Glomerular endothelial cell (primary cell): ENCODE measurements at places on chromosomes 1 and 21.

- no peak for DNase-seq
Observed at GRCh38 chr1:17828991-17829390, 73.9 kb downstream of the ACTL8 start.

DNA sequence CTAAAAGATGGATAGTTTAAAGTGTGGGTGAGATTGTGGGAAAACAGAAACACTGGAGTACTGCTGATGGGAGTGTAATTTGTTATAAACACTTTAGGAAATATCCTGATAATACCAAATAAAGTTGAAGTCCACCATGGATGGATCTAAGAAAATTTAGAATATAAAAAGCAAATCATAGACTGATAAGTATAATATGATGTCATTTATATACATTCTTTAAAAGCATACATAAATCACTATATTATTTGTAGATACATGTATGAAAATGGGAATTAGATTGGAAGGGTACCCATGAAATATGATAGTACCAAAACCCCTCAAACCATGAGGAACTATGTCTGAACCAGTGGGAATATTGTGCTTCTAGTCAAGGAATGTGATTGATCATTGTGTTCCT is 7.9 kb downstream of the ZMPSTE24 start:
- DNase-seq, result no peak

GRCh38 chr1:203282720-203283542 is 22.4 kb upstream of the BTG2 start:
- no peak for DNase-seq

DNA sequence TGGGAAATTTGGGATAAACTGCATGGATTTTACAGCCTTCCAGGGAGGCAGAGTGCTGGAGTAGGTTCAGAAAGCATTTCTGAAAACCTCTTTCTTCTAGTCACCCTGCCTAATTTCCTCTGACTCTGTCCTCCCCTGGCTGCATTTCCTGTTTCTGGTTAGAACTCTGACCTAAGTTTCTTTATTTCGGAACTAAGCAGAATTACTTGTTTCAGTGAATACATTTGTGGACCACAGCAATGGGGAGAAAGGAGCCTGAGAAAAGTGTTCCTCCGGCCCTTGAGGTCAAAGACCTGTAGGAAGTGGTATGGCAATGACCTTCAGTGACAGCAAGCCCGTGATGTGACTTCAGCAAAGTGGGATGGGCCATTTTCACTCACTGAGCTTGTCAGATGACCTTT is 173.4 kb upstream of the RUNX1 start:
- no peak for DNase-seq

DNA sequence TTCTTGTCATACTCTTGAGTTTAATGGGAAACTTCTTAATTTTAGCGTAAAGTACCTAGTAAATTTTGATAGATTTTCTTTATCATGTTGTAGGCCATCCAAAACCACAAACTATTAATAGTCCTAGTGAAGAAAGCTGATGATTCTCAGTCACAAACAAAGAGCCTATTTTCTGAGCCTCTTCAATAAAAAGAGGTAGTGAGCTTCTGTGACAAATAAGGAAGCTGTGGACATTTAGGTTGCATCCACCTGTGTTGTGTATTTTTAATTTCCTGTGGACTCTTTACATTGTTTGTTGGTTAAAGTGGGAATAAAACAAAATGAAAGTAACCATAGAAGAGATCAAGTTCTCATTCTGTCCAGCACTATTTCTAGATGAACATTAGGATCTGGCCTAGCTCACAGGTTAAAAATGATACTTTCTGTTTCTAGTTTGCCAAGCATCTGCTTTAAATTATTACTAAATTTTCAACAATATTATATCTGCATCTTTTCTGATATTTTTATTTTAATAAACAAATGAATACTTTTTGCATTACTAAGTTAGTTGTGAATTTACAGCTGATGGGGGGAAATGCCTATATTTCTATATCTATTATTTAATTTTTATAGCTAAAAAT is 702.2 kb upstream of the ADGRL4 start:
- DNase-seq, result no peak

DNA sequence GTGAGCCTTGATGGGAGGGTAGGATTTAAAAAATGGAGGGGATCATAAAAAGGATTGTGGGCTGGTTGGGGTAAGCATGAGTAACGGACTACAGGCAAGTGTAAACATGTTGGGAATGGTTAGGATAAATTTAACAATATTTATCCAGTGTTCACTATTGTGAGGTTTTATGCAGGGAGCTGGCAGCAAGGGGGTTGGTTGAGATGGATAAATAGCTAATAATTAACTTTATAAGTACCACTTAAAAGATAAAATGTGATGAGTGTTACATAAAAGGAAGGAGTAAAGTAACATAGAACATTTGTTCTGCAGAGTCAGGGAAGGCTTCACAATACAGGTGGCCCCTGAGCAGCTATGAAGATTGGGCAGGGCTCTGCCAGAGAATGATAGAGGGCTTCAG is 109.0 kb downstream of the NGF start:
- no peak for DNase-seq

- no peak for DNase-seq
Observed at GRCh38 chr1:158830074-158830677, 975 bp upstream of the MNDA start.

DNA sequence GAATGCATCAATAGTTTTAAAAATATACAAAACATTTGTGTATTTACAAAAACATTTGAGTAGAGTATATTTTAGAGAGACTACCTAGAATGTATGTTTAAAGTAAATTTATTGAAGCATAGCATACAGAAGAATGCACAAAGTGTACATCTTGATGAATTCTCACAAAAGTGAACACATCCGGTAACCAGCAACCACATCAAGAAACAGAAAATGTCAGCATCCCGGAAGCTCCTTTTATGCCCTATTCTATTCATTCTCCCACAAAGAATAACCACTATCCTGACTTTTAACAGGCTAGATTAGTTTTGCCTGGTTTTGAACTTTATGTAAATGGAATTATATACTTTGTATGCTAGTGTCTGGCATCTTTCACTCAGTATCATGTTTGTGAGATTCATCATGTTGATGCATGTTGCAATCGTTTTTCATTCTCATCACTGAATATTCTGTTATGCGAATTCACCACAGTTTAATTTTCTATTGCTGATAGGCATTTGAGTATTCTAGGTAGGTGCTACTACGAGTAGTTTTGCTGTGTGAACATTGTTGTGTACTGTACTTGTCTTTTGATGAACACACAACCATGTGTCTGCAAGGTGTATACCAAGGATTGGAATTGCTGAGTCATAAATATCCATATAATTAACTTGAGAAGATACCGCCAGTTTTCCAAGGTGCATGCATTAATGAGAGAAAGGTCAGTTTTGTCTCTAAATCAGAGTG is 75.4 kb downstream of the CACHD1 start:
- DNase-seq, result no peak

- DNase-seq, result no peak
Observed at GRCh38 chr1:240946926-240947325, 335.0 kb upstream of the GREM2 start.

DNA sequence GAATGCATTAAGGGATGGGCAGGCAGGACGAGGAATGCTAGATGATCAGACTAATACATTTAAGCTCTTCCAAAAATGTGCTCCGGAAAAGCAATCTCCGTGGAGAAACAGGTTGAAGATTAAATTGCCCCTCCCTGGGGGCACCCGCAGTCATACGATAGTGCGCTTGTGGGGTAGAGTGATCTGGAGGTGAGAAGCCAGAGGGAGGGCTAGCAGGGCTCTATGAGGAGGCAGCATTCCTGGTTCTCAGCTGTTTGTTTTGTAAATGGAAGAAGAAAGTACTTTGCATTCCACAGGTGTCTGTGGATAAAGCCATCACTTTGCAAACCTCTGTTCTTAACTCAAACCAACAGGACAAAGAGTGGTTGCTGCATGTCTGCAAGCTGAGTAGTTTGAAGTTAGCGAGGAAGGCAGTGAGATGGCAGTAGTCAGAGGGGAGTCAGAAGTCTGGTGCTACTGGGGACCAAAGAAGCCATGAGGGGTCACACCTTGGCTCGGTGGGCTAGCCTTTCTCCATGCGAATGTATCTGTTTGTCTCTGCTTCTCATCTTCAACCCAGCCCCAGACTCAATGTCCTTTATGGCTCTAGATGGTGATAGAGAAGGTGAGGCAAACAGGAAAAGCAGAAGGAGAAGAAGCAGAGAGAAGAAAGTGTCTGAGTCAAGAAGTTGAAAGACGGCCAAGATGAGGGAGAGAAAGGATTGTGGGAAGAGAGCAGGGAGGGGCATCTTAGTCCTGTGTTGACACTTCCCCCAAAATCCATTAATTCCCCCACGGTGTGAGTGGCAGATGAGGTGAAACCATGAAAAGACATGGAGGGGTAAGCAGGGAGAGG is 65.2 kb upstream of the GJA8 start:
- no peak for DNase-seq

GRCh38 chr1:75074831-75075395 is 59.3 kb upstream of the LHX8 start:
- DNase-seq, result no peak

DNA sequence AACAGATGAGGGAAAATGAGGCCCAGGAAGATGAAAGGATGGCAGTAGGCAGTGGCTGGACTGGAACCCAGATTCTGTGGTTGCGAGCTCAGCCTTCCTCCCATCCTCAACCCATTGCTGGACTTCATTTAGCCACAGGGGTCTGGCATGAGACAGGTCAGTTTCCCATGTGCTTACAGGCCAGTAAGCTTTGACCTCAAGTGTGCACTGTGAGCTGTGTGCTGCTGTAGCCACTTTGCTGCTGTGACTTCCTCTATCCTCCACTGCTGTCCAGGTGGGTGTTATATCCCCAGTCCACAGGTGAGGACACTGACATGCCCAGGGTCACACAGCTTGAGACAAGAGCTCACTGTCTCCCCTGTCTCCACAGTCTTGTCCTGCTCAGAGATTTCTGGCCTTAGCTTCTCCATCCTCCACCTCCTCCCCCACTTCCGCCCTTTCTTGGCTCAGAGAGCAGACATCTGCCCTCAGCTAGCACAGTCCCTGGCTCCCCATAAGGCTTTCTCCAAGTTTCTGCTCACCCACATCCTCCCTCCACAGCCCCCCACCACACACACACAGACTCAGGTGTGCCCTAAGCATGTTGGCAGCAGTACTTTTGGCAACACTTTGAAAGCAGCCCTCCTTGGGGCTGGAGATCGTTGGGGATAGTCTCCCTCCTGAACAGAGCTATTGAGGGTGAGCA is 7.3 kb downstream of the IGSF21 start:
- DNase-seq, result no peak

DNA sequence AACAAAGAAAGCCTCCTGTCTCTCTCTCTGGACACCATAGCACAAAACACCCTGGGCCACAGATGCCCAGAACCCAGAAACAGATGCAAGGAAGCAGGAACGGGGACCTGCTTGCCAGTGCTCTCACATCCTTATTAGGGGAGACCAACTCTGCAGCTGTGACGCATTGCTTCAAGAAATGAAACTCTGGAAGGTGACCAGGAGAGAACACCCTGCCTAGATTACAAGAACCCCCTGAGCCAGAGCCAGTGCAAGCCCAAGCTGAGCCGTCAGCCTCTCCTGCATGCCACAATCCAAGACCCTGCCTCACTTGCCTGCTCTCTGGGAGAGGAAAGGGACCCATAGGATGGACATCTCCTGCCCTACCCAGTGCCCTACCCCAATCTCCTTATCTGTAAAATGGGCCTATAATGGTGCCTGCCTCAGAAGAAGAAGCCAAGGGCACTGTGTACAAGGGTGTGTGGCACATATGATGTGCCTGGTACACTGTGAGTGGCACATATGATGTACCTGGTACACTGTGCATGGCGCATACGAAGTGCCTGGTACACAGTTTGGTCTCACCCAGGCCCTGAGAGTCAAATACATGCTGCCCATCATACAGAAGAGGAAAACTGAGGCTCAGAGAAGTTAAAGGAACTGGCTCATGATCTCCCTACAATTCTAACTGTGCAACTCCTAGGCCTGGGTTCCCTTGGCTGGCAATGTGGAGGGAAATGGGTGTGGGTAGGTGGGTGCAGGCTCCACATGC is 16.8 kb upstream of the FAM131C start:
- DNase-seq, result no peak

GRCh38 chr1:10730985-10731384 is 65.5 kb downstream of the CASZ1 start:
- no peak for DNase-seq
